ENCODE measurements at places on chromosomes 4 and X. TPM values are rescaled to one million over a fixed set of nuclear protein-coding genes. Genes with fewer than 3 reads are reported as not detected.

The ZCCHC4 gene
- total RNA-seq, result 9.2 TPM

The CTAG2 gene
- not detected for total RNA-seq

The IGSF1 gene
- 0.94 TPM for total RNA-seq

The CABS1 gene
- total RNA-seq, result not detected

GRCh38 chrX:70508296-70508911 is 63.8 kb downstream of the DLG3 start:
- no peak for DNase-seq

- DNase-seq, result no peak
Measured at GRCh38 chrX:6053141-6053540, 175.5 kb downstream of the NLGN4X start.

- DNase-seq, result no peak
Measured at GRCh38 chrX:104564921-104565703, 887 bp upstream of the IL1RAPL2 start.

DNA sequence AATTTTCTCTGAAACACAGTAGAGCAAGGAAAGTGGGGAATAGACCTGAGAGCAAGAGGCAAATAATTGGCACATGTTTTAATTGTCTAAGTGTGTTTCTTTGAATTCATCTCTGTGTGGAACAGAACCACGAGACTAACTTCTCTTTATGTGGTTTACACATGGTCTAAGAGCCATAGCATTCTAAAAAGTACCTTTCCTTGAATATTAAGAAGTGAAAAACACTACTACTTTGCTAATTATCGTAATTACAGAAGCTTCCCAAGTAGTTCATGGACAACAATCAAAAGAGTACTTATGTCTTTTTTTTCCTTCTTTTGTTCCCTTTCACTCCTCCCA is 2.9 kb upstream of the CYBB start:
- DNase-seq, result no peak

- DNase-seq, result no peak
Measured at GRCh38 chr4:169098532-169098931, 88.5 kb upstream of the CBR4 start.

- DNase-seq, result no peak
Measured at GRCh38 chrX:100407147-100407783, 2.8 kb downstream of the PCDH19 start.

DNA sequence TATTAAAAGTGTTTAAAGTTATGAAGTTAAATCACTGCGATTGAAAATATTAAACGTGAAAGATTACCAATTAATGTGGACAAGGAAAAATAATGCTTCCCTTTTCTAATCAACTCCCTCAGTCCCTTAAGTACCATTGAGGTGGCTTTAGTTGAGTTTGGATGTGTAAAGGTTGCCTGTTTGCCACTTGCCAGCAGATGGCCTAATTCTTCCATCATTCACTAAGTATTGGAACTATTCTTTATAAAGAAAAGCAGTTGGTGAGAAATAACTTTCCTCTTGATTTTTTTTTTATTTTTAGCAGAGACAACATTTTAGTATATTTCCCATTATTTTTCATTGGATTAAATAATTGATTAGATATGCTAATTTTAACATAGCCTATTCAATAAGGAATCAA is 295.9 kb upstream of the TACR3 start:
- no peak for DNase-seq

GRCh38 chr4:931194-931959 is 739 bp downstream of the GAK start:
- DNase-seq, result peak; percentile 19

DNA sequence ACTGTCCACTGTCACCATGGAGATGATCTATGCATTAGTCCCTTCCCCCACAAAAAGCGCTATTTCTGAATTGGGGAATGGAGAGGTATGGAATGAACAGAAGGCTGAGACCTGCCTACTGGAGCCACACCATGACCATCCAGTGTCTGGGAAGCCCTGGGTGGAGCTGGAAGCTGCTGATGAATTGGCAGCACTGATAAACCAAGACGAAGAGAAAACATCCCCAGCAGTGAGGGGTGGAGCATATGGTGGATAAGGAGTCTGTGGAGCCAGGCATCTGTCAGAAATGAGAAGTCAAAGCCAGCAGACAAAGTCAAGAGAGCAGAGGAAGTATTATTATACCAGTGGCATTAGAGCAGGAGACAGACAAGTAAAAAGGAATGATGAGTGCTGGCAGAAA is 13.2 kb downstream of the CC2D2A start:
- DNase-seq, result no peak

GRCh38 chrX:74578137-74578536 is 36.3 kb downstream of the RLIM start:
- DNase-seq, result no peak

DNA sequence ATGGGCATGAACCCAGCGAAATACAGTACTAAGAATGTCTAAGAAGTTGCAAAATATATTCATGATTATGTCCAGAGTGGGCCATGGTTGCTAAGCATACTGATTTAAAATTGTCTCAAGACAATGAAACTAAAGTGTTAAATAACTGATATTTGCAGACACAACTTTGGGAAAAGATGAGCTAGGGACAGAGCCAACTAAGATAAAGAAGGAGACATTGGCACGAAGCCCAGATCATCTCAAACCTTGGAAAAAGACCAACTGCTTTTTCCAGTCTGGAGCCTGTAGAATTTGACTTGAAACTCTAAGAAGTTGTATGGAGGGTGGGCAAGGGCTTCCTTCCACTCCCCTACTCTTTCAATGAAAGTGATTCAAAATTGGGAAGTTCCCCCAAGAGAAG is 108.5 kb upstream of the GLRA2 start:
- no peak for DNase-seq

DNA sequence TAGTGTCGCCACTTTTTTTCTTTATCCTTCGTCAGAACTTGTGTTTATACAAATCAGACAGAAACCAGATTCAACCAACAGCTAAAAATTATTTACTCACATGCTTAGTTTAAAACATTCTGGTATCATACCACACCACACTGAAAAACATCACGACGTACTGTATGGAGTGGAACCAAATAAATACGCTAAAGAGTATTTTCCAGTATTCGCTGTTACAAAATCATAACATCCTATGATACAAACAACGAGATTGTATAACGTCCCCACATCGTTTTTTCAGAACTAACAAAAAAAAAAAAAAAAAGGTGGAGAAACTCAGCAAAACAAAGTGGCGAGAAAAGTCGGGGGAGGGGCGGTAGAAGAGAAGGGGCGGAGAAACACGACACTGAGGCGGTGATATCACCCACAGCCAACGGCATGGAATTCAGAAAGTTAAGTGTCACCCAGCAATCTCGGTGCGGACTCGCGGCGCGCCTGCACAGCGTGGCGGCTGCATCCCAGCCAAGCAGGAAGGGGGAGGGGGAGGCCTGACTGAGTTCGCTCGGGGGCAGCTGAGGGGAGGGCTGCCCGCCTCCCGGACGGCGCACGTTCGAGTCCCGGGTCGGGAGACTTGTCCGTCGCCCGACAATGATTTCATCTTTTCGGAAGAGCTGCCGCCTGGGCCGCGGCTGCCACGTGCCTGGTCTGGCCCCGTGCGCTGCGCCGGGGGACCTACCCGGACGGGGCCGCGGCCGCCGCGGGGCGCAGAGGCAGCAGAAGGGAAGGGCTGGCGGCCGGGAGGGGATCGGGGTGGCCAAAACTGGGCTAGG is 920 bp downstream of the SETD7 start:
- peak; percentile 91 for DNase-seq

GRCh38 chr4:786861-787300 is 39.0 kb downstream of the CPLX1 start:
- DNase-seq, result no peak

- DNase-seq, result no peak
Measured at GRCh38 chrX:111467896-111468295, 43.5 kb upstream of the SERTM2 start.

DNA sequence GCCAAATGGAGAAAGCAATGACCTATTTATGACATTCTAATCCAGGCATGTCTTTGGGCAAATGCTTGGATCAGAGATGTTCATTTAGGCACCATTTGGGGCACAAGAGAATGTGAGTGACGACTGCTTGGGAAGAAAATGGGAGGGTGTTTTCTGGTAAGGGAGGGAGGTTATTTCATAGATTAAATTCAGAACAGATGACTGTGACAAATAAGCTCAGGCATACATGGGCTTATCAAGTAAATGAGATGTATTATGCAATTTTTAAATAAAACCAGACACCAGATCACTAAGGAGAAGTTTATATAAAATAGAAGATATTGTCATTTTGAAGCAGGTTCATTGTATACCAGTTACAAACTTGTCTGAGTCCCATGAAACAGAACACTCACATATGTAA is 71.4 kb upstream of the UGT8 start:
- DNase-seq, result no peak

DNA sequence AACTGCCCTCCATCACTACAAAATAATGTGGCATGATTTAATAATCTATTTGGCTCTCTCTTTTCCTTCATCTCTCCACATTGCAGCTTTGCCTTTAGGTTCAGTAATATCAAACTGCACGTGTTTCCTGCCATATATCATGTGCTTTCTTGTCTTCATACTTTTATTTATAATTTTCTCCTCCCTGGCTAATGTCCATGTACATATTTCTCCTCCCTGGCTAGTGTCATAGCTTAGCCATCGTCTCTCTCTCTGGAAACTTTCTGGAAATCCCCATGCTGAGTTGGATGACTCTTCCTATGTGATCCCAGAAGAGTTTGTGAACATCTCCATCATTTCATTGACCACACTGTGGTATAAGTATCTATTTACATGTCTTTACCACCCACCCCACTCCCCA is 21.3 kb upstream of the PDGFC start:
- DNase-seq, result no peak

DNA sequence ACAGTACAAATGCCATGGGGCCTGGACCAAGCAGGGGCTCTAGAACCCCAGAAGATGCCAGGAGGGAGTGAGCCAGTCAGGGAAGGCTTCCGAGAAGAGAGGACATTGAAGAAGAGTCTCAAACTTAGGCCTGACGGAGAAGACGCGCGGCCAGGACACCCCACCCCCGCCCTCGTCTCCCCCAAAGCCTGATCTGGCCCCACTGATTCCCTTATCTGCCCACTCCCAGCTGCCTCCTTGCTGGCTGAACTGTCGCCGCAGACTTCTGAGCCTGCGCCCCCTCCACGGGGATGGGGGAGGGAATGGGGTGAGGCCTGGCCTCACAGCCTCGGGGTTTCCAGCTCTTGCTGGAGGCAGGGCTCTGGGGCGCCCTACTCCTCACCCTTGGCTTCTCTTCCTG is 3.6 kb upstream of the GATA1 start:
- DNase-seq, result no peak

DNA sequence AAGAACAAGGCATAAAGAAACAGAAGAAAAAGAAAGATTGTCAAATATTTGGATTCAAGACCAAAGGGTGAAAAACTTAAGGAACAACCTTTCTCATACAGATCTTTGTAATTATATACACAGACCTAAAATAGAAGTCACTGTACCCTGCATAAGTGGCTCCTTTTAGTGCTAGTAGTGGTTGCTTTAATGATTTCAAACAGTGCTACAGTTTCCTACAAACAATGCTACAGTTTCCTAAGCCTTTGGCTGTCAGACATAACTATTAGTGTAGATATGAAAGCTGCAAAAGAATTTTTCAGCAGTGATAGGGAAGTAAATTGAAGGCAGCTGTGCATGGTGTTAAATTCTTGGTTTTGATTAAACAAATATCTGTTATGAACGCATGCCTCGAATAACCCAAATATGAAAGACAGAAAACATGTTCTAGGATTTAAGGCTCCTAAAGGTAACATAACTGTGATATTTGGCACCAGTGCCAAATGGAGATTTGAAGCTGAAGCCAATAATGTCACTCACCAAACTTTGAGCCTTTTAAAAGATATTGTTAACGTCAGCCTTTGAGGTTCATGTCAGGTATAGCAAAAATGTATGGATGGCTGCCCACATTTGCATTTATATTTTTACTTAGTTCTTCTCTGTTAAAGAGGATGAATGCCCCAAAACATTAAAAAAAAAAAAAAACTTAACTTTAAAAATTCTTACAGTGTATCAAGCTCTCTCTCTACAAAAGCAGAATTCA is 36.6 kb downstream of the SMARCAD1 start:
- no peak for DNase-seq

- no peak for DNase-seq
Measured at GRCh38 chr4:121243485-121243884, 79.4 kb upstream of the TNIP3 start.

- DNase-seq, result no peak
Measured at GRCh38 chr4:102342404-102343074, 2.7 kb downstream of the SLC39A8 start.

DNA sequence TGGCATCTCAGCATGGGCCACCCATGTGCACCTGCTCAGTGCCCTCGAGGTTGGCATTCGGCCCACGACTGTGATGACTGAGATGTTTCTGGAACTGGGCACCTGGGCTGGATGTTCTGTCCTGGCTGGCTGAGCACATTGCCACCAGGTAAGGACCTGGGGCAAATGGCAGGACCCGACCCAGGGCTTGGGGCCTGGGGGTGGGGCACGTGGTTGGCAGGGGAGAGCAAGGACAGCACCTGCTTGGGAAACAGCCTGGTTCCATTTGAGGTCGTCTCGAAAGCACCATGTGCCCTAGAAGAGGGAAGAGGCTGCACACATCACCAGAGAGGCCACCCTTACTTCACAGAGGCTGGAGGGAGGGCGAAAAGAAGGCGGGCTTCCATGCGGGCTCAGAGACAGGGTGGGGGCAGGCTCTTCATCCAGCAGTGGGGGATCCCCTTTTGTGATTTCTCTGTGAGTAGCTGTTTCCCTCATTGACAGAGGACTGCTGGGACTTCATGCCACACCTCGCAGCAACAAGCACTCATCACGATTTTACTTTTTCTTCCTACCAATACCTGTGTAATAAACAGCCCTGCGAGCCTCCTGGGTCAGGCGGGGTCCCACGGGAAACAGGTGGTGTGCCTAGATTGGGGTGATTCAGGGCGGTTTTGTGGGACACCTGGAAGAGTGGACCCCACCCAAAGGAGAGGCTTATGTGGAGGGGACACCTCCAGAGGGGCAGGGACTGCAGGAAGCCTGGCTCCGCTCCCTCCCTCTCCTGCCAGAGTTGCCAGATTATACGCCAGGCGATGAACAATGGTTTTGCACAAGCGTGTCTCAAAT is 12.0 kb downstream of the TMEM187 start:
- no peak for DNase-seq

- DNase-seq, result no peak
Measured at GRCh38 chr4:122503214-122503613, 46.7 kb upstream of the IL2 start.
